ENCODE measurements at places on chromosomes 2 and 18.

DNA sequence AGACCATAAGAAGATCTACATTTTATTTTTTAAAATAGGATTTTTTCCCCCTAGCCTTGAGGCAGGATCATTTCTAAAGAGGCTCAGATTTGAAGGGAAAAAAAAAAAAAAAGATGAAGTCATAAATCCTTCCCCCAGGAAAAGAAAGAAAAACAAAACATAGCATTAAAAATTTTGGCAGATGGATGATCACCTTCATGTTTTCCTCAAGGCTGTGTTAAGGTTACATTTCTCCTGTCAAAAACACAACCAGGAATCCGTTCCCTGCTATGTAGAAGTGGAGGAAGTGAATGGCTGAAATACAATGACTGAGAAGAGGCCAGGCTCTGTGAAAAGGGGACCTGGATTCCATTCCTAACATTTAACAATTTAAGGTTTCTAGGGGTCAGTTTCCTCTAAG, 56.2 kb downstream of the EPHA4 start:
- DNase-seq: no peak

GRCh38 chr2:120545521-120546047, 190.1 kb upstream of the GLI2 start:
- no peak for DNase-seq

DNA sequence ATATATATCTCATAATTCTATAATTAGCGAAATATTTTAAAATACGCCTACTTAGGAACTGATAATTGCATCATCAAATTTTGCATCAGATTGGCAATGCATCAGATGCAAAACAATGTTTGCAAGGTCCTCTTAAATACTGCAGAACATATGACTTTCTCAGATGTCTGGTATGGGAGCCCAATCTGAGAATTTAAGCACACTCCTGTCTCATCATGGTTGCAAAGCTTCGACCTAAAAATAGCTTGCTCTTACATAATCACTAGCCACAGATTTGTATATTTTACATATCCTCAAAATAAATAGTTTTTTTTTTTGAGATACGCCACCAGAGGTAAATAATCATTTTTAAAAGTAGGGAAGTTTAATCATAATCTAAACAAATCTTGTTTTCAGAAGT, 123.2 kb downstream of the CABYR start:
- no peak for DNase-seq

GRCh38 chr2:60500861-60501260, 52.6 kb downstream of the BCL11A start:
- no peak for DNase-seq

GRCh38 chr2:168149150-168149974, 98.0 kb downstream of the STK39 start:
- DNase-seq: no peak

- no peak for DNase-seq
Measured at GRCh38 chr18:79814373-79814772, 16.6 kb downstream of the KCNG2 start.

DNA sequence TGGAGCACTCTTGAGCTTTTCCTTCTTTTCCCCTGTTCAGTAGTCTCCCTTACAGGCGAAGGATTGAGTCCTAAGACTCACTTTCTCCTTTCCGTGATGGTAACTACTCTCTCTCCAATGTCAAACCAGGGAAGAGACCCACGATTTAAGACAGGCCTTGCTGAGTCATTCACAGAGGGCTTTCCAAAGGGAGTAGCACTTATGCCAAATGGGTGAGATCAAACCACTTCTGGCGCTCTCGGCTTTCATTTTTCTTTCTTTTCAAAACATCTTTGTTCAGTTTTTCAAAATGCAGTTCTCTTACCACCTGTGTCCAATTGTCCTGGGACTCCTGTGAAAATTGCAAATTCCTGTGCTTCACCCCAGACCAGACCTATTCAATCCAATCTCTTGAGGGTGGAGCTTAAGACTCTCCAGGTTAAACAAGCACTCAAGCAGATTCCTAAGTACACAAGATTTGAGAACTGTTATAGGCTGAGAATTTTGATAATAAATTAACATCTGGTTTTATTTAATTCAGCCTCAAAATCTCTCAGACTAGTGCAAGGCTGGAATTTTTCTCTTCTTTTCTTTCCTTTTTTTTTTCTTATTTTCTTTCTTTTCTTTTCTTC, 14.4 kb upstream of the MRPL19 start:
- no peak for DNase-seq

GRCh38 chr2:240210198-240210965, 69.9 kb upstream of the OTOS start:
- DNase-seq: no peak

DNA sequence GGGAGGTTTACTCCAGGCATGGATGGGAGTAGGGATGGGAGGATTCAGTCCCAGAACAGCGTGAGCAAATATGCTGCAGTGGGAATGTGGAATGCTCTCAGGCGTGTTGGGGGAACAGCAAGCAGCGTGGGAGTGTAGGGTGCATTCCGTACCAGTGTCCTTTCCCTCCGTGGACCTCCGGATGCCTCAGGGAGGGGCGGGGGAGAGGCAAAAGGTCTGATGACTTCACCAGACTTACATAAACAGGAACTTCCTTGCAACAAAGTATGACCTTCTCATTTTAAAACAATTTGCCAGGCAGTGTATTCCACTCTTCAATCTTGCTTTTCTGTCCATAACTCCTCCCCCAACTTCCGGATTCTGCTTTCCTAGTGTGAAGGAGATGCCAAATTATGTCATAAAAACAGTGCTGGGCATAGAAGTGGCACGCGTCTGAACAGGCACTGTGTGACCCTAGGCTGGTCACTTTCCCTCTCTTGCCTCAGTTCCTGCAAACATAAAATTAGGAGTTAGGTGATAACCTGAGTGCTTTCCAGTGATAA, 36.9 kb downstream of the RPL37A start:
- no peak for DNase-seq

Data from NCI-H1105 (cell line).